ENCODE measurements at places on chromosomes 7 and 10.
A peak's percentile ranks its signal among the peaks of the same experiment; 100 is the strongest.

GRCh38 chr7:83695128-83695960 lies 46.4 kb upstream of the SEMA3E start:
- no peak for DNase-seq

DNA sequence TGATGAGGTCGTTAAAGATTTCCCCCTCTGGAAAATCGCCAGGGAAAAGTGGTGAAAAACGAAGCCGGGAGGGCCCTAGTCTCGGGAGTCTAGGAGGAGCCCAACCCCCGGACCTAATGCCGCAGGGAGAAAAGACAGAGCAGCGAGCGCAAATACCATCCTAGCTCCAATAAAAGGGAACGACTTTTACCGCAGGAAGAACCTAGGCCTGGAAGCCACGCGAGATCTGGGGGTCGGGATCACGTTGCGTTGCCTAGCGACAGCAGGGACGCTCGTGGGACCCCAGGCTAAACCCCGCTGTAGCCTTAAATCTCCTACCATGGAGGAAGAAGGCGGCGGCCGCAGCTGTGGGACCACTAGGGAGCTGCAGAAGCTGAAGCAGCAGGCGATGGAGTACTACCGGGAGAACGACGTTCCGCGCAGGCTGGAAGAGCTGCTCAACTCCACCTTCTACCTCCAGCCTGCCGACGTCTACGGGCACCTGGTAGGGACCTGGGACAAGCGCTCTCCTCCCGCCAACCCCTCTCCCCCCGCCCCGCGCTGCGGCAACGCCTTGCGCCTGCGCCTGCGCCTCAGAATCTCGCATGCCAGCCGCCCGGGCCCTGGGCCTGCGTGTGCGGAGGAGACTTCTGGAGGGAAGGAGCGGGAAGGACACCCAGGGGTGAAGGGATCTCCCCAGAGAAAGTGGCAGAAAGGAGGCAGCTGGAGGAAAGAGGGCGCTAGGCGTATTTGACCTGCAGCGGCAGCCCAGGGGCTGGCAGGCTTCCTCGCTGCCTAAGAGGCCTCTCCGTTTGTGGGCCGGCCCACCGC lies at the start of gene ENO4:
Gene ENO4, plus strand, starts transcription at position 252 of the 810 bp plus-strand sequence. Its CDS starts 68 bp downstream, at position 320.
- DNase-seq = peak; percentile 90

- DNase-seq = no peak
Measured at GRCh38 chr7:84674236-84674913, 479.8 kb upstream of the SEMA3A start.

- DNase-seq = no peak
Measured at GRCh38 chr10:126068322-126068721, 172.0 kb downstream of the FANK1 start.

- no peak for DNase-seq
Measured at GRCh38 chr7:50475340-50475739, 25.2 kb upstream of the FIGNL1 start.

- DNase-seq = no peak
Measured at GRCh38 chr10:122170802-122171201, 100.3 kb upstream of the BTBD16 start.

- DNase-seq = no peak
Measured at GRCh38 chr10:117398029-117398428, 22.8 kb upstream of the PDZD8 start.

DNA sequence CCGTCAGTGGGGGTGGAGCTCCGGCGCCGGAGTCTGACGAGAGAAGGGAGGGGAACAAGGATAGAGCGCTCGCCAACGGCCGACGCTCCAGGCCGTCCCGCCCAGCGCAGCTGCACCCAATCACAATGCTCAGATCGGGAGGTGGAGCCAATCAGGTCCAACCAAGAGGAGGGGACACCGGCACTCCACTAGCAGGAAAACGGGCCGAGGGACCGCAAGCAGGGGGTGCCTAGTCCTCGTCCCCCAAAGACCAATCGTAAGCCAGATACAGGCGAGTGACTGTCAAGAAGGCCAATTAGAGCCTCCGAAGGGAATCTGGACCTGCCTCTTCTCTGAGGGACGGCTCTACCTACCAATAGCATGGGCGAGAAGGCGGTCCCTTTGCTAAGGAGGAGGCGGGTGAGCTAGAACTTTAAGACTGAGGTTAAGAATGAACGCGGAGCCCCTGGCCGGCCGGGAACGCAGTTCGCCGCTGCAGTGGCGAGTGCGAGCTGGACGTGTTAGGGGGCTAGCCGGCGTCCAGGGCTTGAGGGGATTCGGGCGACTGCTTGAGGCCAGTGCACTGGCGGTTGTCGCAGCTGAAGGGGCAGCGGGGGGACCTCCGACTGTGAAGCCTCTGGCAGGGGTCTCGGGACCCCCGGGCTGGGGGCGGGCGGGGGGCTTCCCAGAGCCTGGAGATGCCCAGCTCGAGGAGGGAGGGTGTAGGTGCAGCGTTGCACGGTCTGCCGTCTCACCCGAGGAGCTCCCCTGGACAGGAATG lies at the start of gene FBXO24:
Gene FBXO24, plus strand, starts transcription at position 63 of the 760 bp plus-strand sequence. Its CDS starts 298 bp downstream, at position 361.
- DNase-seq = peak; percentile 98

- DNase-seq = no peak
Measured at GRCh38 chr7:136492366-136492765, 376.1 kb upstream of the CHRM2 start.
